ENCODE measurements at places on chromosomes 16 and 17. TPM values are rescaled to one million over a fixed set of nuclear protein-coding genes. Genes with fewer than 3 reads are reported as not detected.

Gene GP1BA
- not detected for total RNA-seq

Gene TEKT5
- total RNA-seq, result not detected

GRCh38 chr17:29283496-29283895 is 10.5 kb downstream of the NUFIP2 start:
- peaks cover 80% of the 10 kb centered on the region for H3K36me3 ChIP-seq
- peaks cover 72% of the 10 kb centered on the region for H3K4me1 ChIP-seq
- H3K27me3 ChIP-seq, result no peaks in the 10 kb centered on the region
- H3K27ac ChIP-seq, result no peak overlapping the region
- DNase-seq, result no peak

- H3K36me3 ChIP-seq, result peaks cover 8% of the 10 kb centered on the region
- peaks cover 10% of the 10 kb centered on the region for H3K4me1 ChIP-seq
- peak overlapping the region; percentile 59 for H3K4me3 ChIP-seq
- H3K27ac ChIP-seq, result peak overlapping the region; percentile 70
- H3K27me3 ChIP-seq, result no peaks in the 10 kb centered on the region
Observed at GRCh38 chr16:30417529-30418349, 10.3 kb downstream of the ZNF771 start.

Measured in heart left ventricle (tissue), 16 donors.